ENCODE measurements at places on chromosomes 7 and 10. TPM values are rescaled to one million over a fixed set of nuclear protein-coding genes. Genes with fewer than 3 reads are reported as not detected.

The HTR7 gene
- total RNA-seq = 0.18 TPM

GRCh38 chr10:13092291-13093102 is 7.5 kb upstream of the OPTN start:
- DNase-seq = no peak

DNA sequence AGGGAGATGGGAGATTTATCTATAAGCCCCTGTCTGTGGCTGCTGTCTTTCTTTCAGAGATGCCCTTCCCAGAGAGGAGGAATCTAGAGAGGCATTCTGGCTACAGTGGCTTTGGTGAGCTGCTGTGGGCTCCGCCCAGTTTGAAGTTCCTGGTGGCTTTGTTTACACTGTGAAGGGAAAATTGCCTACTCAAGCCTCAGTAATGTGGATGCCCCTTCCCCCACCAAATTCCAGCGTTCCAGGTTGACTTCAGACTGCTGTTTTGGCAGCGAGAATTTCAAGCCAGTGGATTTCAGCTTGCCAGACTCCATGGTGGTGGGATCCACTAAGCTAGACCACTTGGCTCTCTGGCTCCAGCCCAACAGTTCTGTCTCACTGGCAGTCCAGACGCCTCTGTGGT is 951.6 kb downstream of the CCSER2 start:
- no peak for DNase-seq

GRCh38 chr10:63515002-63515763 is 6.0 kb upstream of the REEP3 start:
- DNase-seq = peak; percentile 14

DNA sequence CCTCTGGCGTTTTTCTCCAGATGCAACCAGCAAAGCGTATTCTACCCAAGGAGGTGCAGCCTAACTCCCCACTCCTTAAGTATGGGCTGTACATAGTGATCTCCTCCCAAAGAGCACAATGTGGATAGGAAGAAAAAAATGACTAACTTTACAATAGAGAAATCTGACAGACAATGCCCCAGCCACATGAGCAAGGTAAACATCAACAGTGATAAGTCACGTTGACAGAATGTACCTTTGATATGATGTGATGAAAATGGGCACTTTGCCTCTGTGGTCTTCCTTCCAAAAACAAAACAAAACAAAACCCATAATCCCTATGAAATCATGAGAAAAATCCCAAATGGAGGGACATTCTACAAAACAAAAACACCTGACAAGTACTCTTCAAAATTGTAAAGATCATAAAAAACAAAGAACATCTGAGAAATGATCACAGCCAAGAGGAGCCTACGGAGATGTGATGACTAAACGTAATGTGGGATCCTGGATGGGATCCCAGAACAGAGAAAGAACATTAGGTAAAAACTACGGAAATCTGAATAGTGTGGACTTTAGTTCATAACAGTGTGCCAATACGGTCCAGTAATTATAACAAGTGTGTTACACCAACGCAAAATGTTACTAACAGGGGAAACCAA is 50.6 kb downstream of the ABLIM1 start:
- DNase-seq = no peak

DNA sequence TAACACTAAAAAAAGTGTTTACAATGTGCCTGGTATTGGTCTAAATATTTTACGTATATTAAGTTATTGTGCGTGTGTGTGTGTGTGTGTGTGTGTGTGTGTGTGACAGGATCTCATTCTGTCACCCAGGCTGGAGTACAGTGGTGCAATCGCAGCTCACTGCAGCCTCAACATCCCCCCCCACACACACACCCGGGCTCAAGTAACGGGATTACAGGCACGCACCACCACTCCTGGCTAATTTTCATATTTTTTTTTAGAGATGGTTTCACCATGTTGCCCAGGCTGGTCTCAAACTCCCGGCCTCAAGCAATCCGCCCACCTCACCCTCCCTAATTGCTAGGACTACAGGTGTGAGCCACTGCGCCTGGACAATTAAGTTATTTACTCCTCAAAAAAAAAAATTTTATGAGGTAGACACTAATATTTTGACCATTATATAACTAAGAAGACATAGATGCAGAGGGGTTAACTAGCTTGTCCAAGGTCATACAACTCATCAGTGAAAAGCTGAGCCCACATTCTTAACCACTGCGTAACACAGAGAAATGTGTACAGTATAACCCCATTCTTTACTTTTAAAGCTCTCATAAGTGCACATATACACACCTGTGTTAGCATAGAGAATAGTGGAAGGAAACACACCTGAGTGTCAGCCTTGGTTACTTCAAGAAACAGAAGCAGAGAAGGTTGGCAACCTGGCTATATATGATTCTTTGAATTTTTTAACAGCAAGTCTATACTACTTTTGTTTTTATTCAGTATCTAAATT is 35.0 kb downstream of the DNAJC12 start:
- no peak for DNase-seq

DNA sequence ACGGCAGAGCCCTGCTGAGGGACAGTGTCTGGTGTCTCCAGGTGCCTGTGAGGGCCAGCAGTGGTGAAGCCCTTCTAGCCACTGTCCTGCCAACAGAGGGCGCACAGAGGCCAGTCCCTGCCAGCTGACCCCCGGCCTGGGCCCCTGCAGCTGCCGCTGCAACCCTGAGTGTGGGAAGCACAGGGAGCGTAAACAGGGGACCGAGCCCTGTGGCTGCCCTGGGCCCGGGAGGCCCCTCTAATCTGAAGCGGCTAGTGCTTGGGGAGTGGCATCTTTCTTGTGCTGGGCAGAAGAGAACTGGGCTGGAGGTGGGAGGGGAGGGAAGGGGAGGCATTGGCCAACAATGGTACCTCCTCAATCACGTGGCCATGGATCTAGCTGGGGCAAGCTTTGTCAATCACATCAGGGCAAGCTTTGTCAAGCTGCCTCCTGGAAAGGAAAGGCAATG is 34.6 kb downstream of the TRIM8 start:
- no peak for DNase-seq

Data from activated naive CD4-positive, alpha-beta T cell treated with anti-CD3 and anti-CD28 coated beads, Interleukin-2, amount 50 U/mL, for 72 hours (primary cell).